ENCODE measurements at places on chromosomes 4 and X.
A peak's percentile ranks its signal among the peaks of the same experiment; 100 is the strongest.

- no peaks in the 10 kb centered on the region for H3K4me1 ChIP-seq
- H3K36me3 ChIP-seq, result no peaks in the 10 kb centered on the region
- DNase-seq, result no peak
- H3K27me3 ChIP-seq, result no peaks in the 10 kb centered on the region
- H3K27ac ChIP-seq, result no peak overlapping the region
Observed at GRCh38 chrX:110321081-110321480, 3.2 kb upstream of the AMMECR1 start.

DNA sequence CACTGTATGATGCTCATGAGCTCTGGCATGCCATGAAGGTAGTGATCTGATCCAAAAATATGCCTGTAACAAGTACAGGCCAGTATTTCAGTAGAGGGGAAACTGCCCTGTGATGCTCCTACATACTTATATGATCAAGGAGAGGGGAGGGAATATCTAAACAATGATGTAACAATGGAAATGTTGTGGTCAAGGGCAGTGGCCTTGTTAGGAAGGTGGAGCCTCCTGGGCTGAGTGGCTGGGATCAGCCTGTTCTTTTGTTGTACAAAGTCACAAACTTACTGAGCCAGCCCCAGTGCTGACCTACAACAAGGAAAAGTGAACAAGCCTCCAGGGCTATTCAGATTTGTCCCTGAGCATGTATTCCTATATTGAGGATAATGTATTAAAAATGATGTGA is 70.3 kb downstream of the ANXA10 start:
- H3K27ac ChIP-seq, result no peak overlapping the region
- H3K36me3 ChIP-seq, result no peaks in the 10 kb centered on the region
- no peak for DNase-seq

DNA sequence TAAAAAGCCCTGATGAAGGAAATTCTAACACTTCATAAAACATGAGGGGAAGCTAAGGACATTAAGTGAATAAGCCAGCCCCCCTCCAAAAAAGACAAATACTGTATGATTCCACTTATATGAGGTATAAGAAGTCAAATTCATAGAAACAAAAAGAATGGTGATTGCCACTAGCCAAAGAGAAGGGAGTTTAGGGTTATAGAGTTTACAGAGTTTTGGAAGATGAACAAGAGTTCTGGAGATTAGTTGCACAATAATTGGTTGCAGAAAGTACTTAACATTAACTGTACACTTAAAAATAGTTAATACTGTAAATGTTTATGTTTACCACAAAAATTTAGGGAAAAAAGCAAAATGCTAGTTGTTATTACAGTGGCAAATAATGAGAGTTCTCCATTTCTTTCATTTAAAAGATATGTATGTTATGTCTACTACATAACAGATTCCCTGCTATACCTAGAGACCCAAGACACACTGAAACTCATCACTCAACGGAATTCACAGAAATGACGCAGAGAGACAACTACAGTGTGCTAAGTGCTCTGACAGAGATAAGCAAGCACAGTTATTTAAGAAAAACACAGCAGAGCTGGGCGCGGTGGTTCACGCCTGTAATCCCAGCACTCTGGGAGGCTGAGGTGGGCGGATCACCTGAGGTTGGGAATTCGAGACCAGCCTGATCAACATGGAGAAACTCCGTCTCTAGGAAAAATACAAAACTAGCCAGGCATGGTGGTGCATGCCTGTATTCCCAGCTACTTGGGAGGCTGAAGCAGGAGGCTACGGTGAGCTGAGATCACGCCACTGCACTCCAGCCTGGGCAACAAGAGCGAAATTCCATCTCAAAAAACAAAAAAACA is 37.2 kb downstream of the EIF4E start:
- H3K27ac ChIP-seq, result no peak overlapping the region
- no peak overlapping the region for H3K4me3 ChIP-seq
- H3K36me3 ChIP-seq, result peaks cover 7% of the 10 kb centered on the region
- no peak for DNase-seq
- H3K4me1 ChIP-seq, result no peaks in the 10 kb centered on the region

DNA sequence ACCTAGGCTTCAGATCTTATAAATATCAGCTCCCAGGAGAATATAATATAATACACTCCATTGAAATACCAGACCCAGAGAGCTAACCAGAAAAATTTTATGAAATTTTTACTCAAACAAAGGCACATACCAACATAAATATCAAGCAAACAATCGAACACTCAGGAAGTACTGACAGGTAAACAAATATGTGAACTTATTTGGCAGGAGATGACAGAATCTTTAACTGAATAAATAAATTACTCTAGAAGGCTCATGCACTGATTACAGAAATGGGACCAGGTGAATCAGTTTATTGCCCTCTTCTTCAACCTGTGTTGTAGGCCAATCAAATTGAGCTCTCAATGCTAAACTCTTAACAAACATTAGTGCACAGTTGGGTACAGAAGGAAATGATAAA is 225.2 kb upstream of the PABPC4L start:
- H3K27ac ChIP-seq, result no peak overlapping the region
- no peaks in the 10 kb centered on the region for H3K4me1 ChIP-seq
- no peak for DNase-seq
- no peaks in the 10 kb centered on the region for H3K27me3 ChIP-seq
- H3K4me3 ChIP-seq, result no peak overlapping the region

DNA sequence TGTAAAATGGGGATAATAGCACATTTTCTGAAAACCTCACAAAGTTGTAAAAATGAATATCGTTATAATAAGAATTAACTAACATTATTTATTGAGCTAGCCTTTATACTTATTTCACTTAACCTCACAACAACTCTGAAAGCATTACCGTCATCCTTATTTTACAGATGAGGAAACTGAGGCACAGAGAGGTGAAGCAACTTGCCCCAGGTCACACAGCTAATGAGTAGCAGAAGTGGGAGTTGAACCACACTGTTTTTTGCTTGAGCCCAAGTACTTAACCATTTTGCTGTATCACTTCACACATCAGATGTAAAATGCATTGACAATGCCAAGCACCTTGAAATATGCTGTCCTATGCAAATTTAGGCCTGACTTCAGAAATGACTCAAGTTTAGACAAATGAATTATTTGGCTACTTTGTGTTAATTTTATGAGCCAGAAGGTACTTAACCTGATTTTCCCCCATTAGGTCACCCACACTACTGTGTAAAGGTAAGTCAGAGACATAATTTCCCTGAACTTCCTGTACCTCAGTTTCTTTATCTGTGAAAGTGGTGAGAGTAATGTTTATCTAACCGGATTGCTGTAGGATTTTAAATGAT is 23.1 kb downstream of the CD40LG start:
- peaks cover 64% of the 10 kb centered on the region for H3K4me1 ChIP-seq
- no peak for DNase-seq
- H3K36me3 ChIP-seq, result peaks cover 11% of the 10 kb centered on the region
- no peak overlapping the region for H3K4me3 ChIP-seq
- H3K27ac ChIP-seq, result no peak overlapping the region

GRCh38 chr4:152705903-152706302 is 26.1 kb upstream of the TMEM154 start:
- H3K27ac ChIP-seq, result no peak overlapping the region
- no peaks in the 10 kb centered on the region for H3K27me3 ChIP-seq
- no peak for DNase-seq
- no peak overlapping the region for H3K4me3 ChIP-seq

GRCh38 chrX:74293343-74293946 is 10.5 kb upstream of the ZCCHC13 start:
- H3K27me3 ChIP-seq, result no peaks in the 10 kb centered on the region
- peak; percentile 20 for DNase-seq
- peak overlapping the region; percentile 82 for H3K27ac ChIP-seq
- H3K4me1 ChIP-seq, result no peaks in the 10 kb centered on the region
- H3K36me3 ChIP-seq, result no peaks in the 10 kb centered on the region
- peak overlapping the region; percentile 94 for H3K4me3 ChIP-seq

GRCh38 chrX:79081895-79082512 is 62.5 kb upstream of the GPR174 start:
- peak overlapping the region; percentile 54 for H3K27ac ChIP-seq
- DNase-seq, result peak; percentile 62

- no peak for DNase-seq
- H3K36me3 ChIP-seq, result no peaks in the 10 kb centered on the region
- no peaks in the 10 kb centered on the region for H3K27me3 ChIP-seq
Observed at GRCh38 chr4:12586242-12587006, 897.7 kb downstream of the RAB28 start.

GRCh38 chrX:1453951-1454785 is 1.5 kb upstream of the ASMTL start:
- peak overlapping the region; percentile 99 for H3K27ac ChIP-seq
- DNase-seq, result peak; percentile 91
- peaks cover 41% of the 10 kb centered on the region for H3K4me1 ChIP-seq
- no peaks in the 10 kb centered on the region for H3K27me3 ChIP-seq
- H3K4me3 ChIP-seq, result no peak overlapping the region

GRCh38 chrX:24276015-24276414 is 37.9 kb downstream of the SUPT20HL2 start:
- H3K4me3 ChIP-seq, result no peak overlapping the region
- no peak for DNase-seq
- H3K27ac ChIP-seq, result no peak overlapping the region
- no peaks in the 10 kb centered on the region for H3K4me1 ChIP-seq

- H3K36me3 ChIP-seq, result no peaks in the 10 kb centered on the region
- no peaks in the 10 kb centered on the region for H3K4me1 ChIP-seq
- H3K27ac ChIP-seq, result no peak overlapping the region
Observed at GRCh38 chrX:45849261-45849862, 648.7 kb upstream of the DIPK2B start.

DNA sequence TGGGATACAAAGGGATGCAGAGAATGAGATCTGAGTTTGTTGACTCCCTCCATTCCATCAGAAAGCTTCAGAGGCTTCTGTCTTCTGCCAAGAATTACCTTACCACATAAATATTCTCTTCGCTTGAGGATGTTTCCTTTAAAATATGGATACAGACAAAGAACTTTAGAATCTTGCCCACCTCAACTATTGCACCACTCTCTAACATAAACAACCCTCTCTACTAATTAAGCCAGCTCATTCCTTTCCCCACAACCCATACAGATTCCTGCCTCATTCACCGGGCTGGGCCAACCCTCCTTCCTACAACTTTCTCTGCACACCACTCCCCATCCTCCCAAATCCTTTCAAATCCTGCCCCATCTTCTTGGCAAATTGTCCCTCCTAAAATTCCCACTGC is 315.8 kb downstream of the RAB28 start:
- no peaks in the 10 kb centered on the region for H3K27me3 ChIP-seq
- H3K4me3 ChIP-seq, result no peak overlapping the region
- H3K4me1 ChIP-seq, result no peaks in the 10 kb centered on the region
- DNase-seq, result no peak

DNA sequence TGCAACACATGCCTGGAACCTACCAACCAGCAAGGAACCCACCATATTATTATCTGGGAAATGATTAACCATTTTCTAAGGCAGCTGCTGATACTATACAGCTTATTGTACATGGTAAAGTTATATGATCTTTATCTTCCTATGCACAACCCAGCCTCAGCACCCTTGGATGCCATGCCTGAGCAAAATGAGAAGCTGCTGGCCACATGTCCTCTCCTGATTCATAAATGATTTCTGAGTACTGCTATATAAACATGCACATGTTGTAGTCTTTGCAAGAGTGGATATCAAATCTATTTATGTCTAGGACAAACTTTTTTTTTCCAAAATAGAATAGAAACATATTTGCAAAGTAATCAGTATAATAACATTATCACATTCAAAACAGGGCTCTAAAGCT is 1043.6 kb downstream of the CCSER1 start:
- DNase-seq, result no peak
- H3K4me3 ChIP-seq, result no peak overlapping the region
- no peaks in the 10 kb centered on the region for H3K4me1 ChIP-seq
- H3K27me3 ChIP-seq, result no peaks in the 10 kb centered on the region
- no peak overlapping the region for H3K27ac ChIP-seq

DNA sequence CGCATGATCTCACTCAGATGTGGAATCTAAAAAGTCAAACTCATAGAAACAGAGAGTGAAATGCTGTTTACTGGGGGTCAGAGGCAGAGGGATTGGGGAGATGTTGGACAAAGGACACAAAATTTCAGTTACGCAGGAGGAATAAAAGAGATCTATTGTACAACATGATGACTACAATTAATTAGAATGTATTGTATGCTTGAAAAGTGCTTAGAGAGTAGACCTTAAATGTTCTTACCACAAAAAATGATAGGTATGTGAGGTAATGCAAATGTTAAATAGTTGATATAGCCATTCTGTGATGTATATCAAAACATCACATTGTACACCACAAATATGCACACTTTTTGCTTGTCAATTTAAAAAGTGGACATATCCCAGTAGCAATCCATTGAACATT is 36.1 kb upstream of the PHKA2 start:
- no peak for DNase-seq
- H3K4me1 ChIP-seq, result no peaks in the 10 kb centered on the region
- H3K36me3 ChIP-seq, result no peaks in the 10 kb centered on the region
- H3K27me3 ChIP-seq, result no peaks in the 10 kb centered on the region
- H3K27ac ChIP-seq, result no peak overlapping the region
- H3K4me3 ChIP-seq, result no peak overlapping the region

DNA sequence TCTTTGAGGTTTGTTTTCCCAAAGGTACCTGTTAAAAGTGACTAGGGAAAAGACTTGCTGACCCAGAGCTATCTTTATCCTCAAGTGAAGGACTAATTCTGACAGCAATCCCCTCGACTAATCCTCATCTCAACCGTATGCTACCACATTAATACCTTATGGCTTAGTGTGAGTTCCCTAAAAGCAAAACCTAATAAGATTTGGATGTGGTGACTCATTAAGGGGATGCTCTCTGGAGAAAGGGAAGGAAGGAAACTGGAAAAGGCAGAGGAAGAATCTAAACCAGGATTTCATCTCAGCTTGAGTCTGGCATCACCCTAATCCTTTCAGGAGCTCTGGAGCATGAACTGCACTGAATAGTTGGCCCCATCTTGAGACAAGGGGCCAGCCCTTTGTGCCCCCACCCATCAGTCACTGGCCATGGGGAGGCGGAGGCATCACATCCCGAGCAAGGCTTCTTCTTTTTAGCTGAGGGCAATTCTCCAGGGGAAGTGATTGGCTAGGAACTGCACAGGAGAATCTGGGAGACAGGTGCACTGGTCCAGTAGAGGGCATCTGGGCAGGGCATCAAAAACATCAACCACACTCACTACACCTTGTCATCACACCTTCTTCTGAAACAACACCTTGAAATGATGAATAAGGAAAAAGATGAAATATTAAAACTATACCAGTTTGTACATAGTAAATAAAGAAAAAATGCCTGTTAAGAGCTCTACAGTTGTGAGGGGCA is 6.9 kb upstream of the BBS7 start:
- no peak for DNase-seq
- no peaks in the 10 kb centered on the region for H3K36me3 ChIP-seq
- H3K27me3 ChIP-seq, result no peaks in the 10 kb centered on the region
- no peak overlapping the region for H3K27ac ChIP-seq
- H3K4me3 ChIP-seq, result no peak overlapping the region

GRCh38 chrX:87265518-87265917 is 252.1 kb upstream of the KLHL4 start:
- H3K27ac ChIP-seq, result no peak overlapping the region
- H3K36me3 ChIP-seq, result no peaks in the 10 kb centered on the region
- H3K27me3 ChIP-seq, result no peaks in the 10 kb centered on the region
- H3K4me3 ChIP-seq, result no peak overlapping the region
- no peaks in the 10 kb centered on the region for H3K4me1 ChIP-seq

Data from naive thymus-derived CD4-positive, alpha-beta T cell (primary cell).